ENCODE measurements at places on chromosomes 3 and 15. TPM values are rescaled to one million over a fixed set of nuclear protein-coding genes. Genes with fewer than 3 reads are reported as not detected.
A peak's percentile ranks its signal among the peaks of the same experiment; 100 is the strongest.

- no peaks in the 10 kb centered on the region for H3K4me1 ChIP-seq
- no peaks in the 10 kb centered on the region for H3K36me3 ChIP-seq
- no peak within 1 kb of the TSS for H3K4me3 ChIP-seq
Observed at GRCh38 chr3:38281895-38282686, at the start of gene SLC22A14. Gene SLC22A14, plus strand, starts transcription at chr3:38282294. Its CDS starts 23,733 bp downstream, at chr3:38306027.

- H3K36me3 ChIP-seq, result no peaks in the 10 kb centered on the region
- no peak for DNase-seq
- H3K4me3 ChIP-seq, result no peak overlapping the region
- H3K27ac ChIP-seq, result no peak overlapping the region
- H3K27me3 ChIP-seq, result no peaks in the 10 kb centered on the region
Observed at GRCh38 chr3:107946700-107947099, 144.1 kb downstream of the CD47 start.

LRRK1 gene
- 8.6 TPM for polyA plus RNA-seq

GRCh38 chr3:123346021-123346420, 102.9 kb downstream of the ADCY5 start:
- H3K27me3 ChIP-seq, result no peaks in the 10 kb centered on the region
- H3K36me3 ChIP-seq, result no peaks in the 10 kb centered on the region
- no peak overlapping the region for H3K4me3 ChIP-seq
- H3K27ac ChIP-seq, result no peak overlapping the region

DNA sequence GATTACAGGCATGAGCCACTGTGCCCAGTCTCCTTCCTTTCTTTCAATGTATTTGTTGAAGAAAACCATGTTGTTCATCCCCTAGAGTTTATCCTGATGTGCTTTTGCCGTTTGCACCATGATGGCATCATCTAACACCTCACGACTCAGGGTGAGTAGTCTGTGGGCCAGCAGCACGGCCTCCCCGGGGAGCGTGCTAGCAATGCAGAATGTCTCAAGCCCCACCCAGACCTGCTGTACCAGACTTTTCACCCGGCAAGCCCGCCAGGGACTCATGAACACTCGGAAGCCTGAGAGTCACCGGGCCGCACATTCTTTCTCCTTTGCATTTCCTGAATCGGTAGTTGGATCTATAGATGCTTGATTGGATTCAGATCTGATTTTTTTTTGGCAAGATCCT, 64.6 kb downstream of the RPN1 start:
- H3K4me1 ChIP-seq, result no peaks in the 10 kb centered on the region
- no peaks in the 10 kb centered on the region for H3K36me3 ChIP-seq
- no peak overlapping the region for H3K4me3 ChIP-seq

ALG1L2 gene
- polyA plus RNA-seq, result not detected

GRCh38 chr3:113212150-113212843, 940 bp downstream of the BOC start:
- H3K36me3 ChIP-seq, result no peaks in the 10 kb centered on the region
- H3K27ac ChIP-seq, result no peak overlapping the region
- H3K27me3 ChIP-seq, result peaks cover 26% of the 10 kb centered on the region
- no peak overlapping the region for H3K4me3 ChIP-seq
- DNase-seq, result no peak

ZMYND10 gene
- polyA plus RNA-seq, result 0.66 TPM

GRCh38 chr15:41408234-41408641, 5.9 kb upstream of the NDUFAF1 start:
- DNase-seq, result no peak
- peaks cover 3% of the 10 kb centered on the region for H3K4me1 ChIP-seq
- H3K36me3 ChIP-seq, result no peaks in the 10 kb centered on the region
- H3K27me3 ChIP-seq, result no peaks in the 10 kb centered on the region

GRCh38 chr3:10596746-10597448, 91.5 kb upstream of the ATP2B2 start:
- H3K4me1 ChIP-seq, result no peaks in the 10 kb centered on the region
- DNase-seq, result no peak
- H3K27me3 ChIP-seq, result no peaks in the 10 kb centered on the region
- no peak overlapping the region for H3K4me3 ChIP-seq

GRCh38 chr15:40764629-40765103, 798 bp downstream of the GCHFR start:
- peak overlapping the region; percentile 22 for H3K27ac ChIP-seq
- DNase-seq, result no peak
- H3K4me1 ChIP-seq, result peaks cover 26% of the 10 kb centered on the region
- no peaks in the 10 kb centered on the region for H3K36me3 ChIP-seq
- no peaks in the 10 kb centered on the region for H3K27me3 ChIP-seq

GRCh38 chr3:152480282-152480953, 211.7 kb downstream of the MBNL1 start:
- no peaks in the 10 kb centered on the region for H3K36me3 ChIP-seq
- H3K4me1 ChIP-seq, result peaks cover 13% of the 10 kb centered on the region
- H3K27ac ChIP-seq, result peak overlapping the region; percentile 87

- H3K4me3 ChIP-seq, result peak overlapping the region; percentile 53
- H3K27me3 ChIP-seq, result no peaks in the 10 kb centered on the region
- H3K36me3 ChIP-seq, result no peaks in the 10 kb centered on the region
- DNase-seq, result no peak
Observed at GRCh38 chr15:52680041-52680391, 828 bp upstream of the ATOSA start.

C3orf85 gene
- not detected for polyA plus RNA-seq

OR5K3 gene
- not detected for polyA plus RNA-seq

GRCh38 chr3:71987828-71988227, 202.9 kb upstream of the PROK2 start:
- no peak overlapping the region for H3K4me3 ChIP-seq
- no peak for DNase-seq
- peaks cover 52% of the 10 kb centered on the region for H3K4me1 ChIP-seq
- H3K27me3 ChIP-seq, result no peaks in the 10 kb centered on the region
- H3K27ac ChIP-seq, result no peak overlapping the region

GRCh38 chr3:149487598-149488197, 13.2 kb downstream of the TM4SF4 start:
- H3K27me3 ChIP-seq, result no peaks in the 10 kb centered on the region
- no peak overlapping the region for H3K4me3 ChIP-seq
- no peak overlapping the region for H3K27ac ChIP-seq
- H3K36me3 ChIP-seq, result no peaks in the 10 kb centered on the region

DNA sequence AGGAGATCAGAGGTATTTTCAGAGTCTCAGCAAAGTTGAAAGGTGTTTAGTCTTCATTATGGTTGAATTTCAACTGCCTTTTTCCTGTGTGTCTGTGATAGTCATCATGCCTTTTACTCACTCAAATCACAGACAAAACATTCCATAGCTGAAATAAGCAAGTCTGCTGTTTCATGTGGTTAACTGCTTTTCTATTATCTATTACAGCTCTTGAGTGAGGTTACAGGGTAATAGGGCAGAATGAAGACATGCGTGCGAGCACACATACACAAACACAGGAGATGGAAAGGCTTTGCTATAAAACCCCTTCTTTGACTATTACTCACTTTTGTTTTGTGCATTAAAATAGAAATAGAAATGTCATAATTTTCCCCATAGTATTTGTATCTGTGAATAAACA, 192.6 kb upstream of the RARB start:
- H3K36me3 ChIP-seq, result no peaks in the 10 kb centered on the region
- no peak overlapping the region for H3K4me3 ChIP-seq
- H3K27ac ChIP-seq, result no peak overlapping the region
- H3K4me1 ChIP-seq, result no peaks in the 10 kb centered on the region
- no peaks in the 10 kb centered on the region for H3K27me3 ChIP-seq
- DNase-seq, result no peak

PFN2 gene
- 11.2 TPM for polyA plus RNA-seq

DNA sequence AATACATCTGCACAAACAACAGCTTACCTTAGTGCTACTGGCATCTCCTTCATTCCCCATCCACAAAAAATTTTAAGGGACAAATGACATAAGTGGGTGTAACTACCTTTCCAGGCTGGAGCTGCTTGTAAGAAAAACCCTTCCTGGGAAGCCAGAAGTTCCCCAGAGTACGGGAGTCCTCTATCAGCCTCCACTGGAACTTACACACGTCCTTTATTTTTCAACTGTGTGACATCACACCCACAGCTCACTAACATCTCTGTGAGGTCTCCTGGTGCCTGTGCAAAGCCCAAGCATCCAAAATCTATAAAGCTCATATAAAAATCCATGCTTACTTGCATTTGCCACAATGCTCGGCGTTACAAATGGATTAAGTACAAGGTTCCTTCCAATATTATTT, 27.6 kb downstream of the LRIG1 start:
- no peak for DNase-seq
- no peaks in the 10 kb centered on the region for H3K27me3 ChIP-seq
- H3K27ac ChIP-seq, result peak overlapping the region; percentile 73
- peaks cover 36% of the 10 kb centered on the region for H3K4me1 ChIP-seq
- no peaks in the 10 kb centered on the region for H3K36me3 ChIP-seq

GRCh38 chr15:43361313-43361903, 9.4 kb downstream of the ZSCAN29 start:
- H3K4me1 ChIP-seq, result no peaks in the 10 kb centered on the region
- no peak overlapping the region for H3K4me3 ChIP-seq
- peaks cover 33% of the 10 kb centered on the region for H3K36me3 ChIP-seq
- H3K27ac ChIP-seq, result no peak overlapping the region
- H3K27me3 ChIP-seq, result no peaks in the 10 kb centered on the region
